Stimulated activated CD4-positive, alpha-beta T cell treated with anti-CD3 and anti-CD28 coated beads, Interleukin-1b, Interleukin-23, amount 100 ng/mL, for 1 hour (primary cell): ENCODE measurements at places on chromosomes 5 and 9.

GRCh38 chr5:111502956-111503355 is 9.4 kb downstream of the STARD4 start:
- no peak for DNase-seq

GRCh38 chr5:39661026-39661779 is 236.4 kb upstream of the DAB2 start:
- no peak for DNase-seq

DNA sequence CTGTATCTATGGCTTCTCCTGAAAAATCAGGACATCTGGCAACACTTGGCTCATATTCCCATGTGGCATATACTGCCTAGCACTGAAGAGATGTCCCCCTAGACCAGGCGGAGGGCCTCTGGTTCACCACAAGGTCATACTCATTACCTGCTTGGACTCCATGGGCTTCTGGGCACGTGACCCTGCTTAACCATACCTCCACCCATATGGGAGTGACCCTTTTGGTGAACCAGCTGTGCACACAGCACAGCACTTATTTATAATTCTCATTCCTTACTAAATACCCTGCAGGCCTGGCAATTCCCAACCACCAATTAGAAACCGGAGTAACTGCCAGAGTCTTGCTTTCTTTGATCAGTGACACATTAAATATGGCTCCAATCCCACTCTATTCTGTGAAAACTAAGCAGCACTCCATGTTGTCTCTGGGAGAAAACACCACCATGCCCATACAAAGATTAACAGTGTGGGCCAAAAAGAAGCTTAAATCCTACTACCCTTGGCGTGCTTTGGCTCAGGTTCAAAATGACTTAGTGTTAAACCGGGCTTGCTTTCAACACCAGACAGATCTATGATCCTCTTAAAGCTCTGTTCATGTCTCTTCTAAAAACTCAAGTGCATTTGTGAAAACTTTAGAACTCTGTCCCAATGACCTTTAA is 57.7 kb downstream of the MTMR12 start:
- no peak for DNase-seq

DNA sequence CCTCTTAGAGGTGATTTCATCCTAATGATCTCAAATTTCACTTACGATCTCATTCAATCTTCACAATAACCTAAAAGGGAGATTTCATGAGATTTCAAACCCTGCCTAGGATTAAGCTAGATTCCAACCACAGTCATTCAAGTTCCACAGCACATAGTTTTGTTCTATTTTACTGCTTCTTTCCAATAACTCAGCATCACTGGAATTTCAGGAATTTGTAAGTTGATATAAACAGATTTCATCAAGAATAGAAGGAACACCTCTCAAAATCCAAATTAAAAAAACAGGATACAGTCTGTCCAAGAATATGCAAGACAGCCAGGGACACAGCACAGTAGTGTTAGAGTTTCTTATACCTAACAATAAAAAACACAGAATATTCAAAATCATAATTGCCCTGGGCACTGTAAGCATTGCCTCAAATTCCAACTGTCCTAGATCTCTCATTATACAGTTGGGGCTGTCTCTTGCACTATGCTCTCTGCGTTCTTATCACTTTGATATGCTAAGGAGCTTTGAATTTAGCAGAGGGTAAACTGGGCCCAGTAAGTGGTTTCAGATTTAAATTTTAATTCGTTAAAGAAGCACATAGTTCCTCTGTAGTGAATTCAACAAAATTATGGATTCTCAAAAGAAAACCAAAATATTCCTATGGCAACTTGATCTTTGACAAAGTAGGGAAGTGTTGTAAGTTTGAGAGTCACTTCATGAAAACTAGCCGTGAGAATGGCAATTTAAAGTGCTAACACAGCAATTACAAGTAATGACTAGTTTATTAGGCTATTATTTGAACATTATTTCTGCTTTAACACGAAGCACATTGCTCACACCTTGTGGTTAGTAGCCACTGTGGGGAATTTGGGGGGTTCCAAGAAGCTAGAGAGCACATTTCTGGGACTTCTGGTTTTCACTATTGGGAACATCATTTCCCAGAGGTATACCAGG is 478.6 kb upstream of the C9orf72 start:
- DNase-seq = no peak

DNA sequence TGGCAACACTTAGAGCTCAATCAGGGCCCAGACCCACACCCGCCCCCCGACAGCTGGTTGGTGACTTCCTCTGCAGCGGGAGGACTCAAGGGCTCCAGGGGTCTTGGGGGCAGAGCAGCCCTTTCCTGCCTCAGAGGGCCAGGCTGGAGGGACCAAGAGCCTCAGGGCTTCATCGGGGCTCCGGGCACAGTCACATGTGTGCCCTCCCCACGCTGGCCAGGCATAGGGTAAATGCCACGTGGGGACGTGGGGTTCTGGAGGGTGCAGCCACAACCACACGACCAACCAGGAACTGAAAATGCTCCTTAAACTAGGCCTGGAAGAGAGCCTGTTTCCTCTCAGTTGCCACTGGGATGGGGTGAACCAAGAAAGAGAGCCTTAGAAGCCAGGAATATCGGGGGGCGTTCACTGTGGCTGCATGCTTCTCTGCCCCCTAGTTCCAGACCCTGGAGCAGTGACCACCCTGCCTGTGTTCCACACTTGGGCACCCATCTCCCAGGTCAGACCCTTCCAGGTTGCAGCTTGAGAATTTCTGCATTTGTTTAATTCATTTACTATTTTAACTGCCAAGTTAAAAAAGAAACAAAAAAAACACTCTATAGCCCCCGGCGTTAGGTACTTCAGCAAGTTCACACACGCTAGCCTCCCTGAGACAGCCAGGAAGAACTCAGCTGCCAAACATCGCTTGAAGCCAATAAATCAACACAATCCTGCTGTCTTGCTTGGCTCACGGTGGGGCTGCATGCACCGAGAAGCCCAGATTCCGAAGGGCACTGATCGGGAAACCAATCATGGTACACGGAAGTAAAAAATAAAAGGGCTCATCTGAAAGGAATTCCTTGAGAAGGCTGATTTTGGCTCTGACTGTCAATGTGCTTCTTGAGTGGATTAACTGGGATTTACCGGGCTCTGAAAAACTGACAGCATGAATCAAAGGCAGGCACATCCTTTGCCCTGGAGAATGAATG is 56.1 kb upstream of the PHYKPL start:
- no peak for DNase-seq

- DNase-seq = no peak
Measured at GRCh38 chr5:67120032-67120431, 76.6 kb downstream of the CD180 start.

DNA sequence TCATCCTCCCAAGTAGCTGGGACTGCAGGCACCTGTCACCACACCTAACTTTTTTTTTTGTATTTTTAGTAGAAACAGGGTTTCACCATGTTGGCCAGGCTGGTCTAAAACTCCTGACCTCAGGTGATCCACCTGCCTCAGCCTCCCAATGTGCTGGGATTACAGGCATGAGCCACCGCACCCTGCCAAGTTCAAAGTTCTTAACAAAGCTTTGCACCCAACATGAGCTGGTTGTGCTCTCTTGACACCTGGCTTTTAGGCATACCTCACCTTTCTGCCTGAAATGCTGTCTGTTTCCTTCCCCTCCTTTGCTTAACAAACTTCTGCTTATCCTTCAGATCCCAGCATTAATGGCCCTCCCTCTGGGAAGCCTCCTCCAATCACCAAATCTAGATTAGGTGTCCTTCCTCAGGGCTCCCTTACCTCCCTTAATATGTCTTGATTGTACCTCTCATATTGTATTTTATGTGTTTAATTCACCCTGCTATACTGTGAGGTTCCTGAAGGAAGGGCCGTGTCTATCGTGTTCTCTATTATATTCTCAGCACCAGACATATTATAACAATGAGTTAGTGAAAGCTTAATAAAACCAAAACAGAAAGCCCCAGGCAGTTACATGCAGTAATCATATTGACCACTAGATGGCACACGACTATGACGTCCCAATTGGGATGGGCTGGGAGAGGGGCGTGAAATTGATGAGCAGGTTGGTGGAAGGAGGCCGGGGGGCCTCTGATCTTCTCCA is 62.9 kb upstream of the PPARGC1B start:
- DNase-seq = no peak

DNA sequence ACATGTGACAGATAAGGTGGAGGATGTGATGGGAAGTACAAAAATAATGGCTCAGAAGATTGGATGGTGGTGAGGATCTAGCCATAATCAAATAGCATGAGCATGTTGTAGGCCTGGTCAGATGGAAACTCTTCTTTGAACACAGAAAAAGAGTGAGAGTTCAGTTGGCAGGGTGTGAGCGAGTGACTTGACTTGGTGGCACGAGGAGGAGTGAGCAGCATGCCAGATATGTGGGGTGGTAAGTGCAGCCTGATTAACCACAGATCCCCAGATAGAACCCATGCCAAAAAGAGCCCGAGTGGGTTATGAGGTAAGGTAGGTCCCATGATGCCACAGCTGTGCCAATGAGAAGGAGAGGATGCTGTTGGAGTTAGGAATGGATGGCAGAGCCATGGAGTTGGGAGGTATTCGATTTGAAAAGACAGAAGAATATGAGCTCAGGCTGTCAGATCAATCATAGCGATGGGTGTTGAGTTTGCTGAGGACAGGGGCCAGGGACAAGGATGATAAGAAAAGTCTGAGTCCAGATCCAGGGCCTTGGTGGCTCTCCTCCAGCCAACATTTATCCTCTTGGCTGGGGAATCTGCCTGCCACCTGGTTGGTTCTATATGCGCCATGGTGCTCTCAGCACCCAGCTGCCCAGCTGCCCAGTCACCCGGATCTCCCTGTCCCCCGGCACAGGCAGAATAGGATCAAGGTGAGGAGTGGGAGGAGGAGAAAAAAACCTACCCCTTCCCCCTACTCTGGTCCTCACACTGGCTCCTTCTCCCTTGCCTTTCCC is 16.5 kb downstream of the GARNL3 start:
- no peak for DNase-seq

GRCh38 chr9:109520475-109521132 is 22.5 kb upstream of the PTPN3 start:
- no peak for DNase-seq

GRCh38 chr5:32317041-32317440 is 4.3 kb upstream of the MTMR12 start:
- no peak for DNase-seq

DNA sequence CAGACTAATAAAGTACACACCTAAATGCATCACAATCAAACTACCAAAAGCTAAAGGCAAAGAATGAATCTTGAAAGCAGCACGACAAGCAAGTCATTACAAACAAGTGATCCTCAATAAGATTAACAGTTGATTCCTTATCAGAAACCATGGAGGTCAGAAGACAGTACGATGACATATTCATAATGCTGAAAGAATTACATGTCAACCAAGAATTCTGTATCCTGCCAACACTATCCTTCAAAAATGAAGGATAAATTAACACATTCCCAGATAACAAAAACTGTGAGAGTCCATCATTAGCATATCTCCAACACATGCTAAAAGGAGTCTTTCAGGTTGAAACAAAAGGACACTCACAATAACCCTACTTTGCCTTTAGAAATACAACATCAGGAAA is 39.4 kb downstream of the NR3C1 start:
- no peak for DNase-seq

- no peak for DNase-seq
Measured at GRCh38 chr9:87334366-87334765, 163.3 kb upstream of the DAPK1 start.

DNA sequence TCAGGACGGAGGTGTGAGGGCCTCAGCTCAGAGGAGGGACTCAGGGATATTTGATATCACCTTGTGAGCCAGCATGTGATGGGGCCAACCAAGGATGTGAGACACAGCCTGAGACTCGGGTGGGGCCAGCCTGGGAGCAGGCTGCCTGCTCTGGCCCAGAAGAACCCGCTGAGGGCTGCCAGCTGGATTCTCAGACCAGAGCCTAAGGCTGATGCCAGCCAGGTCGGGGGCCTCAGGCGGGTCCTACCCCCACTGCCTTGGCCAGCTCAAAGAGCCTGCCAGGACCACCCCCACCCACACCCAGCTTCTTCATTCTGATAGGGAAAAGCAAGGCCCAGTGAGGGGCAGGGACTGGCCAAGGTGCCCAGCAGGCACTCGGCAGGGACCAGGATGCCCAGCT is 20.3 kb upstream of the DUSP1 start:
- no peak for DNase-seq

- no peak for DNase-seq
Measured at GRCh38 chr9:133429641-133430161, 7.5 kb downstream of the ADAMTS13 start.

GRCh38 chr5:126525630-126526245 is 69.3 kb downstream of the ALDH7A1 start:
- no peak for DNase-seq

- no peak for DNase-seq
Measured at GRCh38 chr5:120545007-120545406, 80.9 kb downstream of the PRR16 start.

GRCh38 chr9:76374783-76375559 is 19.3 kb downstream of the RFK start:
- DNase-seq = no peak

DNA sequence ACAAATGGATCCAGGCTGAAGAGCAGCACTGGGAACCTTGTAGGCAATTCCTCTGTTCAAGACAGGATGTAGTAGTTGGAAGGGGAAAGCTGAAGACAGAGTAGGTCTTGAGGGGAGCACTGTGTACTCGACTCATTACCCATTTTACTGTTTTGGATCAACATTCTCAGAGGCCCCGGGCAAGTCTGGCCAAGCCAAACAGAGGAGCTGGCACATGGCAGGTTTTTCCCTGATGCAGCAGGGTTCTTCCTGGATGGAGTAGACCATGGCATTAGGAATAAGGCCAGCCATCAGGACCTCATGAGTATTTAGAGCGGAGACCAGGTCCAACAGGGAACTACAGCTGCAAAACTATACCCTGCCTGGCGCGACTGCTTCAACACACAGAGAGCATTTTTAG is 4.4 kb downstream of the SVEP1 start:
- DNase-seq = no peak

GRCh38 chr5:176741561-176742211 is 68.7 kb upstream of the UNC5A start:
- no peak for DNase-seq

GRCh38 chr5:126972062-126972895 is 58.1 kb downstream of the MARCHF3 start:
- DNase-seq = no peak

DNA sequence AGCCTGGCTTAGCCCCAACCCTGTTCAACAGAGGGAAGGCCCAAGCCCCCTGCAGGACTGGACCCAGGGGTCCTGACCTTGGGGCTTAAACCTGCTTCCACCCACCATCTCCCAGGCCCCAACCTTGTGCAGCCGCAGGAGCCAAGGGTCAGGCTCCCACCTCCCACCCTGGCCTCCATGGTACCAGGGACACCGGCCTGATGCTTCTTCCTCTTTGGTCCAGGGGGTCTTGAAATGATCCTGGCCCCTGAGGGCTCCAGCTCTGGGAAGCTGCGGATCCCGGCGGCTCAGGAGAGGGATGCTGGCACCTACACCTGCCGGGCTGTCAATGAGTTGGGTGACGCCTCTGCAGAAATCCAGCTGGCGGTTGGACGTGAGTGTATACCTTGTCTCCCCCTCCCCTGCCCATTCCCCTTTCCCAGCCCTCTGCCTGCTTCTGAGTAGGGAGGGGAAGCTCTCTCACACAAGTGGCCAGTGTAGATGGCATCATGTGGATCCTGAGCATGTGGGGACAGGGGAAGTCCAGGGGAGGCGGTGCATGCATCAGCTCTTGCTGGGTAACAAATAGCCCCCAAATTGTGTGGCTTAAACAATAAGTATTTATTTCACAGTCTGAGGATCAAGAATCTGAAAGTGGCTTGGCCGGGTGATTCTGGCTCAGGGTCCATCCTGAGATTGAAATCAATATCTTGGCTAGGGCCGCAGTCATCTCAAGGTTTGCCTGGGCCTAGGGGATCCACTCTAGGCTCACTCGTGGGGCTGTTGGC is 44.3 kb downstream of the HMCN2 start:
- DNase-seq = no peak
